ENCODE measurements at places on chromosomes 7 and 10.

- no peak for DNase-seq
Measured at GRCh38 chr10:78371136-78371535, 337.5 kb downstream of the RPS24 start.

- DNase-seq, result no peak
Measured at GRCh38 chr7:75624134-75624832, 114.5 kb downstream of the HIP1 start.

DNA sequence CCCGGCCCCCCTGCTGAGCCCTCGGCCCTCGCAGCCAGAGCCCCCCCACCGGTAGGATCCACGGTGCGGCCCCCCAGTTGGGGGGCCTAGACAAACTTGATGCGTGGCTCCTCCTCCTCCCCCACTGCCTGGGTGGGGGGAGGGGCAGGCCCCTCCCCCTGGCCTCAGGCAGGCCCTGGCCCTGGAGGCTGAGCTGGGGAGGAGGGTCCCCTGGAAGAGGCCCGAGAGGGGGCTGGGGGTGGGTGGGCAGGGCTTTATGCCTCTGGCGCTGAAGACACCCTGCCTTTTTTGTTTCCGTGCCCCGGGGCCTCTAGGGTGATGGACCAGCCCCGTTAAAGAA lies 3.7 kb downstream of the VPS37D start:
- DNase-seq, result no peak

DNA sequence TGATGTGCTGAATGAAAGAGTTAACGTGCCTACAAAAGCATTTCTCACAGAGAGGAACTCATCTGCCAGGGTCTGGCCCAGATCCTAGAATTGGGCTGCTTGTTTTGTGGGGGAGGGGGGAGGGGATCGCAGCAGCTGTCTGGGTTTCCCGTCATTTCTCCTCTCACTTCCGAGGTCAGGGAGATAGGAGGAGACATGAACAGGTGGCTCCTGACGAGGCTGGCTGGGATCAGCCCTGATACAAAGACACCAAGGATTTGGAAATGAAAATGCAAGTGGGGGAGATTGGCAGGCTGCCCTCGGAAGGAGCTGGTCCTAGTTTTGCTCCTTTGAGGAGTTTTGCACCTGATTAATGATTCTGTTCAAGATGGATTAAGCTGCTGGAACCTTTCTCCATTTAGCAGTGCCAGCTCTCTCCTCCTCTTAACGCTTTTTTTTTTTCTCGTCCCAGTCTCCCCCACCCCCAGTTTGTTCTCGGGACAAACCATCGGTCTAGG lies 86.8 kb upstream of the KMT2C start:
- peak; percentile 39 for DNase-seq

DNA sequence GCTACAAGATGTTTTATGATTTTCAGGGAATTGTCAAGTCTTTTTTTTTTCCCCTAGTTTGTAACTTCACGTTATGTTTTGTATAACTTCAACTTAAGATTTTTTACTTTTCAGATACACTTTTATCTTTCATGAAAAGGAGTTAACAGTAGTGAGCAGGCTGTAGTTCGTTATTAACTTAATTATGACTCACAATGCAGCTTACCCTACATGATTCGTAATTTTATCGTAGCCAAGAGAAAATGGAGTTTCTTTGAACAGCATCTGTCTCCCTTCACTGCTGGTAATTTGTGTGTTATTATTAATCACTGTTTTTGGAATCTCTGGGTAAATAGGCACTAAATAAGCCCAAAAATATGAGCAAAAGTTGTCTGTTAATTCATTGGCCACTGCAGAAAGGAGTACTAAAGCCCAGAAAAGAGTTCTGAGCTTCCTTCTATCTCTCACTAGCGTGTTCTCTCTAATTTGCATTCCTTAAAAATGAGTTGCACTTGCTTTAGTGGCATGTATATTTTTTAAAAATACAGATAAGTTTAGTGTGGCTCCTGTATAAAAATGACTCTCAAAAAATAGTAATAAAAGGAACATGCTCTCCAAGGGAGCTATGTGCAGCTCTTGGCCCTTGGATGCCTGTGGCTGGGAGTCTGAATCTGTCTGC lies 36.1 kb downstream of the RALA start:
- DNase-seq, result no peak

DNA sequence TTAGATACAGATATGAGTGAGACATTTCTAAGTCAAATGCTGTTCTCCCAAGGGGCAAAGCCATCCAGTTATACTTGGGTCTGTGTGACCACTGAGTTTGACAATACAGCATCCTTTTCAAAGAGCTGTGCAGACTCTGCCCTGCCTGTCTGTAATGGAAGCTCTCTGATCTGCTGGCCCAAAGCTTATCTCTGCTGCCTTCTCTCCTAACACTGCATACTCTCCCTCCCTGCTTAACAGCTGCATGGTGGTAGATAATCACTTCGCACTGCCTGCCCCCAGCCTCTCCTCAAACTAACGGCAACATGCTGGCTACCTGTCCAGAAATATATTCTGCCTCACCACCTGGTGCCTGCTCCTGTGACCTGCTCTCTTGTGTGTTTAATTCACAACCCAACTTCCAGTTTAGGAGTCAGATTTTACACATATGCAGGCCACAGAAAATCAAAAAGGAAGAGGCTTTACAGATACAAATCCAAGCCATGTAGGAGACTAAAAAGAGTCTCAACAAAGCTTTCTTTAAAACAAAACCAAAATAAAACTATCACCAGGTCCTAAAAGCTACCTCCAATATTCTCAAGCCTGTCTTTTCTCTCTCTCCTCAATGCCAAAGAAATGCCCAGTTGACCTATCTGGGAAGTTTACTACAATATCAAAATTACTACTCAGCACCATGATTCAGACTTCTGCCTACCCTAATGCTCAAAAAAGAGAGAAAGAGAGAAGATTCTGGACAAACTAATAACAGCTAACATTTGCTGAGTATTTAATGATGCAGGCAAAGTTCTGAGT lies 145.6 kb downstream of the RELN start:
- no peak for DNase-seq

GRCh38 chr7:17716816-17717215 lies 223.5 kb downstream of the SNX13 start:
- no peak for DNase-seq

DNA sequence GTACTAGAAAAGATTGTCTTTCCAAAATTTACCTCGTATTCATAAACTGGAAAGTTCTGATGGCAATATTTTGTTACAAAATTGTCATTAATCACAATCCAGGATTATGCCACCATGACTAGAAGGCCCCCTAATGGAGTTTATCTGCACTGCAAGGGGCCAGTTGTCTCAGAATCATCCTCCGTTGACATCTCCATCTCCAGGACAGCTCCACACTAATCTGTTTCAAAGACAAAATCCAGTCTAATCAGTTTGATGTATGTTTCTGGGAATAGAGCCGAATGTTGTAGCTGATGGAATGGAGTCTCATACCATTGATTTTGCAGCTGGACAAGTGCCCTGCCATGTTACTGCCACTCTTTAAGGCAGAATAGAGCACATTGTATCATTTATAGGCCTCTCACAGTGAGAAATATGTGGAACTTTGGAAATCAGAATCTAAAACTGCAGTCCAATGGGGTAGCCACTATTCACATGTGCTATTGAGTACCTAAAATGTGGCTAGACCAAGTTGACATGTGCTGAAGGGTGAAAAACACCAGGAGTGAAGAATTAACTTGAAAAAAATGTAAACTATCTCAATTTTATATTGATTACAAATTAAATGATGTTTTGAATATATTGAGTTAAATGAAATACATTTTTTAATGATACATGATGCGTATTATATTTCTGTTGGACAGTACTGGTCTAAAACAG lies 38.3 kb upstream of the TOMM7 start:
- DNase-seq, result no peak

DNA sequence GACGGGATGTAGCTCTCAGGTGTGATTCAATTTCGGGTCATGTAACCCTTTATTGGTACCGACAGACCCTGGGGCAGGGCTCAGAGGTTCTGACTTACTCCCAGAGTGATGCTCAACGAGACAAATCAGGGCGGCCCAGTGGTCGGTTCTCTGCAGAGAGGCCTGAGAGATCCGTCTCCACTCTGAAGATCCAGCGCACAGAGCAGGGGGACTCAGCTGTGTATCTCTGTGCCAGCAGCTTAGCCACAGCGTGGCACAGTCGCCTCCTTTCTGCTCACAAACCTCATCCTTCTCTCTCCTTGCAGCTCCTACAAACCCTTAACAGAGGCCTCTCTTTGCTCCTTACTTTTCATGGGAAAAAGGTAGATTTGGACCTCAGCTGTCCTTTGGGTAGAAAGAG lies 197.5 kb upstream of the PRSS58 start:
- DNase-seq, result no peak

DNA sequence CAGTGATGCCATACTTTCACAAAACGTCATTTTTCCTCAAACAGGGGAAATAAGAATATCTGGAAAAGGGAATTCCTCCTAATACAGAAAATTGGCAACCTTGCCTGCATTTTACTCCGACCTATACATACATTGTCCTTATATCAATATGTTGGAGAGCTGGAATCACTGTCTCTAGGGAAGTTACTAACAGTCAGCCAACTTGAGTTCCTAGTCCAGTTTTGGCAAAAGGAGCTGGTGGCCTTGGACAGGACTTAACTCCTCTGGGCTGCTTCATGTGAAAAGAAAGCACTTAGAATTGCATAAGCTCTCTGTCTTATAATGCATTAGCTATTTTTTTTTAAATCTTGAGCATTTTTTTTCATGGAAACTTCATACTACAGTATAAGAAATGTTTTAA lies 174.2 kb upstream of the HGF start:
- DNase-seq, result no peak

GRCh38 chr7:106001196-106001595 lies 38.1 kb downstream of the CDHR3 start:
- no peak for DNase-seq

- DNase-seq, result peak; percentile 87
Measured at GRCh38 chr7:101952355-101953247, 135.2 kb downstream of the CUX1 start.

GRCh38 chr7:90727412-90727811 lies 131.3 kb downstream of the CDK14 start:
- no peak for DNase-seq

GRCh38 chr7:57423768-57424167 lies 26.2 kb upstream of the ZNF716 start:
- DNase-seq, result no peak

DNA sequence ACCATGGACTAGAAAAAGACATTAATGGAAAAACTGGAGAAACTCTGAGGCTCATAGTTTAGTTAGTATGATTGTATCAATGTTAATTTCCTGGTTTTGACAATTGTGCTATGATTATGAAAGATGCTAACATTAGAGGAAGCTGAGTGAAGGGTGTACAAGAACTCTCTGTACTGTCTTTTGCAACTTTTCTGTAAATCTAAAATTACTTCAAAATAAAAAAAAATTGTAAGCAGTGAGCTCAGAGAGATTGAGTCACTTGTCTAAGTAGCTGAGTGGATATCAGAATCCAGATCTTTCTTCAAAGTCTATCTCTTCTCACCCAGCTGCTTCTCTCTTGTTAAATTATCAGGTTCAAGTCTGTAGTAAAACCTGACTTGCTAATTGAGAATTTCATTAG lies 181.1 kb downstream of the PLCE1 start:
- DNase-seq, result no peak

DNA sequence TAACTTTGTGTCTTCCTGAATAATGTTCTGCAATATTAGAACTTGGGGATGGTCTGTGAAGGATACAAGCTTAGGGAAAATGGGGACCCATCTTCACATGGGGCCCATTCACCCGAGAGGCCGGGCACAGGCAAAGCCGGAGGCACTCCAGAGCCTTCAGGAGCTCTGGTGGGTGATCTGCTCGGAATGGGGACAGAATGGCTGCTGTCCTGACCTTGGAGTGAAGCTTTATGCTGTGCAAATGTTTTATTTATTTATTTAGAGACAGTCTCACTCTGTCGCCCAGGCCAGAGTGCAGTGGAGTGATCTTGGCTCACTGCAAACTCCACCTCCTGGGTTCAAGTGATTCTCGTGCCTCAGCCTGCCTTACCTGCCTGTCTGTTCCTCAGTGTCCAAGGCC lies 55.4 kb downstream of the DYNC2I1 start:
- no peak for DNase-seq

DNA sequence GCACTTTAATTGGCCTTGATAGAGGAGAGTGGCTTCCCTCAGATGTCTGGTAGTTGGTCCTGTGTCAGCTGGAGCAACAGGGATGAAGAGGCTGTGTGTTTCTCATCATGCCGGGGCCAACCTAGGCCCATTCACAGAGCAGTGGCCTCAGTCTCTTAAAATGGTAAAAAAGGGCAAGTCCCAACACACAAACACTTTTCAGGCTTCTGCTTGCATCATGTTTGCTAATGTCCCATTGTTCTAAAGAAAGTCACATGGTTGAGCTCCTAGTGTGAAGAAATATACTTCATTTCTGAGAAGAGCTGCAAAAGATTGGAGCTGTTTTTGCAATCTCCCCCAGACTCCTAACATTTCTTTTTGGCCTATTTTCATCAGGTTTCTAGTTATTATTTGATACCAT lies 40.6 kb upstream of the RBAK start:
- DNase-seq, result no peak

DNA sequence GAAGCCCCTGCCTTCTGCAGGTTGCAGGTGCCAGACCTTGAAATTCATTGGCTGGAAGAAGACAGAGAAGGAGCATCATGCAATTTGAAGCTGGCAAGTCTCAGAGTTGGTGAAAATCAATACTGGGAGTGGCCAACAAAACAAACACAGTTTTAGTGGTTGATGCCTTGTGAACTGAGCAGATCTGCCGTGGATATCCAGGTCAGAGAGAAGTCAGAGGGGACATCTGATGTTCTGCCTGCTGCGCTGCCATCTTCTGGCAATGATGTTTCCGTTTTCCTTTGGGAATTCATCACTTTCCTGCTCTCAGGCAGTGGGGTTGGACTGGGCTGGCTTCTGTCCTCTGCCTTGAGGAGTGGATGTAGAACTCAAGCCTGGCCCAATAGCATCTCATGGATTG lies 132.0 kb downstream of the RPS24 start:
- no peak for DNase-seq

DNA sequence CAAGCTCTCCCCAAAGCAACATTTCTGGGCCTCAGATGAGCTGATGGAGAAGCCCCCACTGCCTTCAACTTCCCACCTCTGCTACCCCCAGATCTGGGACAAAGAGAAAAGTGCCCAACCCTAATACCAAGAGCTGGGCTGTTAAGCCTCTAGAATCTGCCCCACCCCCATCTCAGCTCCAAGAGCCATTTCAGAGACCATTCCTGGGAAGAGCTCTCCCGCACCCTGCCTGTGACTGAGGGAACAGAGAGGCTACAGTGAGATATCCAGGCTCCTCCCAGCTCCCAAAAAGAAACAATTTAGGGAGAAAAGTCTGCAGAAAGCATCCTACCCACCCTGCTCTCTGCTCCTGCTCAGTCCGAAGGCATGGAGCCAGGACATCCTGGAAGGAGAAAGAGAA lies 2.5 kb upstream of the KCNH2 start:
- DNase-seq, result no peak

- no peak for DNase-seq
Measured at GRCh38 chr7:54299426-54299825, 242.7 kb upstream of the VSTM2A start.

DNA sequence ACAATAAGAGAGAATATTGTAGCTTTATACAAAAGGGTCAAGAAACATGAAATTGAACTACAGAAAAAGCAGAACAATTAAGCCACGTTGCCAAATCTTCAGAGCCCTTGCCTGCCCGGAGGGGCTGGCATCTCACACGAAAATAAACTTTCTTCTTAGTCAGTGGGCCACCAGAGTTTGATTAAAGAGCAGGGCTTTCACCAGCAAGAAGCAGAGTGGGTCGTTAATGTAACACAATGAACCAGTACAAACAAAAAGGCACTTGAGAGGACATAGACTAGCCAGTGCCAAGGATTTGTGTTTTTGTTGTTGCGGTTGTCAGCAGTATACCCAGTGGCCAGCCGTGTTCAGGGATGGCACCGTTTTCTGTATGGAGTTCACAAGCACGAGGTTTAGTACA lies 155.4 kb downstream of the NRP1 start:
- DNase-seq, result no peak

- peak; percentile 65 for DNase-seq
Measured at GRCh38 chr10:5089865-5090264, 4.3 kb upstream of the AKR1C3 start.

Measured in dermis microvascular lymphatic vessel endothelial cell (primary cell).